ENCODE measurements at places on chromosomes 13 and 19. TPM values are rescaled to one million over a fixed set of nuclear protein-coding genes. Genes with fewer than 3 reads are reported as not detected.

DNA sequence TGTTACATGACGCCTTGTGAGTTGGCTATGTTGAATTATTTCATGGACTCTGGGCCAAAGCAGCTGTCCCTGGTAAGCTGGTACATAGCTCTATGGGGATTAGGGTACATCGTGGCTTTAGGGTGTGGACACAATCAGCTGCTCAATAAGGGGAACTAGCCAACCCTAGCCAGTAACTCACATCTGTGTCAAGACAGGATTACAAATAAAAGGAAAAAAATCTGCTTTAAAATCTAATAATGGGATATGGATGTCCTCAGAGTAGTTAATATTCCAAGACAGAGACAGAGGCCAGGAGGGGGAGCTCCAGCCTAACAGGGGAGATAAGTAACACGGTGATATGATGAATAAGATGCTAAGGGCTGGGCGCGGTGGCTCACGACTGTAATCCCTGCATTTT lies 21.1 kb upstream of the ZNF766 start:
- H3K4me3 ChIP-seq, result no peak overlapping the region
- no peaks in the 10 kb centered on the region for H3K36me3 ChIP-seq
- no peak overlapping the region for H3K27ac ChIP-seq
- no peaks in the 10 kb centered on the region for H3K4me1 ChIP-seq
- no peak for DNase-seq
- H3K27me3 ChIP-seq, result no peaks in the 10 kb centered on the region

DNA sequence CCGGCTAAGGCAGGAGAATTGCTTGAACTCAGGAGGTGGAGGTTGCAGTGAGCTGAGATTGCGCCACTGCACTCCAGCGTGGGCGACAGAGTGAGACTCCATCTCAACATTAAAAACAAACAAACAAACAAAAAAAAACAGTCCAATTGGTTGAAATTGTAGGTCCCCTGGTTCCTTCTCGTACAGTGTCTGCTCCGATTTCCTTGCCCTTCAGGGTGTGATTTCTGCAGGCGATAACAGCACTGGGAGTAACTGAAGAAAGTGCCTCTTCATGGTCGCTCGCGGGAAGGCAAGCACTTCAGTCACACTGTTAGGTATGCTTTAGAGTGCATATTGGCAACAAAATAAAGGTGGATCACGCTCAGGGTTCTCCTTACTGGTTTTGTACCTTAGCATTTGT lies 39.7 kb downstream of the TPT1 start:
- no peaks in the 10 kb centered on the region for H3K4me1 ChIP-seq
- H3K27me3 ChIP-seq, result no peaks in the 10 kb centered on the region
- no peak for DNase-seq

GRCh38 chr13:91482427-91482826 lies 84.0 kb downstream of the GPC5 start:
- no peak overlapping the region for H3K4me3 ChIP-seq
- no peak for DNase-seq
- no peak overlapping the region for H3K27ac ChIP-seq
- no peaks in the 10 kb centered on the region for H3K27me3 ChIP-seq

- H3K4me1 ChIP-seq, result peaks cover 18% of the 10 kb centered on the region
- no peak for DNase-seq
- no peaks in the 10 kb centered on the region for H3K27me3 ChIP-seq
- no peaks in the 10 kb centered on the region for H3K36me3 ChIP-seq
Measured at GRCh38 chr13:48156466-48156865, 61.6 kb upstream of the MED4 start.

Gene CARM1
- 25.5 TPM for total RNA-seq

Data from upper lobe of right lung (tissue), 1 donor.